HuH-7 (cell line): ENCODE measurements at places on chromosomes 1 and 21.

DNA sequence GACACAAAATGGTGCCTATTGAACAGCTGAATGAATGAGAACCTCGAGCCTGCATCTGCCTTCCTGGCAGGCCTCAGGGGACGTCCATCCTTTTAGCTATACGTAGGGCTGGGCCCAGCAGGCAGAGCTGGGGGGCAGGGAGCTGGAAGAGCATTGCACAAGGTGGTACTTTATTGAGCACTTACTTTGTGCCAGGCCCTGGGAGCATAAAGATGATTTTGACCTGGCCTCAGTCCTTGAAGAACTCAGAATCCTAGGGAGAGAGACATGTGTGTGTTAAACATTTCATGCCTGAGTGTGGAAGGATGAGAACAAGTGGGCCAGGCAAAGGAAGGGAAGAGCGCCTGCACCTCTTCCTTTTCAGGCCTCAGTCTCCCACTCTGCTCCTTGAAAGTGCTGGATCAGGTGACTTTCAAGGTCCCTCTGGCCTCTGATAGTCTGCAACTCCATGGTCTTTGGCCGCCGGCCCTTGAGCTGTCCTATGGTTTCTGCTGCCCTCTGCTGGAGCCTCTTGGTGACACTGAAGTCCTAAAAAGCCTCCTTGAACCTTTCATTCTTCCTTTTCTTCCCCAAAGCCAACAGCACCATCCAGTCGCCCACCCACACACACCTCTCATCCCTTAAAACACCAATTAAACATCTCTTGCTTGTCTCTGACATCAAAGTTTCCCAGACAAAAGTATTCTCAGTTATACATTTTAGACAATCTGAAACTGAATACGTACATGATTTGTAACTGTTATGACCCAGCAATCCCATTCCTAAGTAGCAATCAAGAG, 3.5 kb upstream of the PEAR1 start:
- peak; percentile 90 for DNase-seq

GRCh38 chr21:43325968-43326715, 100.8 kb downstream of the SIK1 start:
- no peak for DNase-seq

- no peak for DNase-seq
Observed at GRCh38 chr21:37516998-37517397, 150.4 kb downstream of the DYRK1A start.

GRCh38 chr1:14780271-14780670, 181.8 kb downstream of the KAZN start:
- no peak for DNase-seq
